ENCODE measurements at places on chromosomes 7 and 10.

GRCh38 chr7:40716052-40716451 lies 581.2 kb downstream of the SUGCT start:
- DNase-seq, result no peak

- DNase-seq, result no peak
These were observed 175.0 kb downstream of the CFTR start for GRCh38 chr7:117654780-117655179.

DNA sequence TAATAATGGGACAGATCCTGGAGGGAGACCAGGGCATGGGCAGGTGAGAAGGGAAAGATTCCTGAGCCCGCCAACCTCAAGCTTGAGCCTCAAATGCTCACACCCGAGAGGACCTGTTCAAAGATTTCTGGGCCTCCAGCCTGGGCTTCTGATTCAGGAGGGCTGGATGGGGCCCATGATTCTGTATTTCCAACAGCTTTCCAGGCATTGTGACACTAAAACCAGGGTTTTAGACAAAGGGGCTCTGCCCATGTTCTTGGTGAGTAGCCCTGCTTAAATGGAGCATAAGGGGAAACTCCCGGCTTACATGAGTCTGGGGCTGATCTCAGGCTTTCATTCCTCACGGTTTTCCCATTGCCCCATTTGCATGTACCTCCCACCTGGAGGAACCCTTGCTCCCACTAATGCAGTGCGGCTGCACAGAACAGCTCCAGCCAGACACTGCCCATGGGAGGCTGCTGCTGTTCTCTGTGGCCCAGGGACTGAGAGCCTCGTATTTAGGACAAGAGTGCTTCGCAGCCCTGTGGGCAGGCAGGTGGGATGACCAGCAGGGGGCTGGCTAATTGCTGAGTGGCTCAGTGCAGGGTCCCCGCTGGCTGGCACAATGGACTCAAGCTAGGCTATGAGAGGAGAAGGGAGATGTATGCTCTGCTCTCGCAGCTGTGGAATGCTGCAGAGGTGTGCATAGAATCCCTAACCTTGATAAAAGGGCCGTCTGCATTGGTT lies 135.3 kb upstream of the COBL start:
- no peak for DNase-seq

- DNase-seq, result no peak
These were observed 329.4 kb downstream of the NXPH1 start for GRCh38 chr7:8762803-8763202.

GRCh38 chr7:1458683-1459511 lies at the start of gene MICALL2:
MICALL2 (minus strand) TSS chr7:1459470; CDS start chr7:1459326, 144 bp downstream.
- DNase-seq, result peak; percentile 14

DNA sequence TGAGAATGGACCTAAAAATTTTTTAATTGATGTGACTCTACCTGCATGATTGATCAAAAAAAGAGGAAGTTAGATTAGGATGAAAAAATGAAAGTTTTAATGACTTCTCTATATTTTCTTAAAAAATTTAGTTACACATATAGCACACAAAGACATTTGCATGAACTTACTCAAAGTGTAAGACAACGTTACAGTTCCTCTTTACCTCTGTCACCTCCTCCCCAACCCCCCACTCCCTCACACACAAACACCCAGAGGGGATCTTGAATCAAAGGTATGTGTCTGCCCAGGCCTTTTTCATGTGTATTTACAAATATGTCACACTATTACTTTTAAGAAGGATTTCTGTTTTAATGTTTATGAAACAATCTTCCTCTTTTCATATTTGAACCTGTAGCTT lies 20.6 kb upstream of the CDCA7L start:
- DNase-seq, result no peak

DNA sequence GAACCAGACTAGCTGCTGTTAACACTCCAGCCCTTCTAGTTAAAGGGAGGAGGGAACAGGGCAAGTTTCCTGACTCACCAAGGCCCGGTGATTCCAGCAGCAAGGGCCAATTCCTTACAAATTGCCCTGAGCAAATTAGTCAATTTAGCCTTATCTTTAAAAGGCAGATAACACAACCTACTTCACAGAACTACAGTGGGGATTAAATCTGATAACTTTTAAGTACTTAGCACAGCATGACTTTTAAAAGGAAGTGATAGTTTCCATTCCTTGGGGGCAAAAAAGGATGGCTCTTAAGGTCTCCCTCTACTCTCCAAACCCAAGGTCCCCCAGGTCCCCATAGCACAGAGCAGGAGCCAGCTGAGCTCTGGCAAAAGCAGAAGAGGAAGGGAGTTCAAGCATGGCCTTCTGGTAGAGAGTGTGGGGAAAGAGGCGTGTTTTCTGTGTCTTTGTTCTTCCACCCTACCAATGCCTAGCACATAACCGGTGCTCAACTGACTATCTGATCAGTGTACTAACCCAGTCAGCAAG lies 4.0 kb downstream of the CDCA7L start:
- no peak for DNase-seq

GRCh38 chr7:3037259-3037658 lies 6.4 kb downstream of the CARD11 start:
- no peak for DNase-seq

DNA sequence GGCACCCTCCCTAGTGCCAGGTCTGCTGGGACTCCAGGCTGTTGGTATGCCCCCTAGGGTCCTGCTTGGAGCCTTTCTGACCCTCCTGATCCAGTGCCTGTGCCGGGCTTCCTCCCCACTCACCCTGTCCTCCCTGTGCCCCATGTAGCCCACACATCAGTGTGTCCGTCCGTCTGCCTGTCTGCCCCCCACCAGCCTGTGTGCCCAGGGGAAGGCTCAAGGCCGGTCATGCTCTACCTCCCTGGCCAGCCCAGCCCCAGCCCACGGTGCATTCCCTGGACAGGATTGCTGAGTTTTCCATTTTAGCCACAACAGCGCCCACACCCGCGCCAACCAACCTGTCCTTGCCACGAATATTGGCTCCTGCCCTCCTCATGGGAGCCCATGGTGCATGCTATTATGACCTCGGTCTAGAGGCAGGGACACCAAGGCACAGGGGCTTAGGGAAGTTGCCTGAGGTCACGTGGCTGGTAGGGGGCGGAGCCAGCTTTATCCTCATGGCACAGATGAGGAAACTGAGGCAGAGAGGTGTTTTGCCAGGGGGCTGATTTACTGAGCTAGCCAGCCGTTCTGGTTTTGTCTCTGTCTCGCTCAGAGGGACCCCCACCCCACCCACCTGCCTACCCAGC lies 136.0 kb downstream of the FAM53B start:
- DNase-seq, result no peak

- no peak for DNase-seq
These were observed 8.2 kb downstream of the MYOF start for GRCh38 chr10:93473804-93474472.

GRCh38 chr10:118209215-118209614 lies 132.9 kb downstream of the FAM204A start:
- no peak for DNase-seq

DNA sequence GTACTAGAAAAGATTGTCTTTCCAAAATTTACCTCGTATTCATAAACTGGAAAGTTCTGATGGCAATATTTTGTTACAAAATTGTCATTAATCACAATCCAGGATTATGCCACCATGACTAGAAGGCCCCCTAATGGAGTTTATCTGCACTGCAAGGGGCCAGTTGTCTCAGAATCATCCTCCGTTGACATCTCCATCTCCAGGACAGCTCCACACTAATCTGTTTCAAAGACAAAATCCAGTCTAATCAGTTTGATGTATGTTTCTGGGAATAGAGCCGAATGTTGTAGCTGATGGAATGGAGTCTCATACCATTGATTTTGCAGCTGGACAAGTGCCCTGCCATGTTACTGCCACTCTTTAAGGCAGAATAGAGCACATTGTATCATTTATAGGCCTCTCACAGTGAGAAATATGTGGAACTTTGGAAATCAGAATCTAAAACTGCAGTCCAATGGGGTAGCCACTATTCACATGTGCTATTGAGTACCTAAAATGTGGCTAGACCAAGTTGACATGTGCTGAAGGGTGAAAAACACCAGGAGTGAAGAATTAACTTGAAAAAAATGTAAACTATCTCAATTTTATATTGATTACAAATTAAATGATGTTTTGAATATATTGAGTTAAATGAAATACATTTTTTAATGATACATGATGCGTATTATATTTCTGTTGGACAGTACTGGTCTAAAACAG lies 38.3 kb upstream of the TOMM7 start:
- no peak for DNase-seq

- DNase-seq, result no peak
These were observed 431.0 kb upstream of the GALNT17 start for GRCh38 chr7:70700941-70701425.

- DNase-seq, result peak; percentile 10
These were observed 82.5 kb downstream of the ZNF467 start for GRCh38 chr7:149690688-149691446.

- no peak for DNase-seq
These were observed 2.7 kb upstream of the PDGFA start for GRCh38 chr7:522071-522950.

DNA sequence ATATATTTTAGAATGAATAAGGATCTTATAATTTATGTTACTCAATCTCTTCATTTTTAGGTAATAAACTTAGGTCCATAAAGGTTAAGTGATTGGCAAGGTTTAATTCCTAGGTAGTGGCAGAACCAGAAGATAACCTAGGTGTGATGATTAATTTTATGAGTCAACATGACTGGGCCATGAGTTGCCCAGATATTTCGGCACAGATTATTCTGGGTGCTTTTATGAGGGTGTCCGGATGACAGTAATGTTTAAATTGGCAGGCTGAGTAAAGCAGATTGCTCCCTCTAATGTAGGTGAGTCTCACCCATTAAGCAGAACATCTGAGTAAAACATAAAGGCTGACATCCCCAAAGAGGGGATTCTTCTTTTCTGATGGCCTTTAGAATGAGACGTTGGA lies 1349.3 kb upstream of the CELF2 start:
- no peak for DNase-seq

DNA sequence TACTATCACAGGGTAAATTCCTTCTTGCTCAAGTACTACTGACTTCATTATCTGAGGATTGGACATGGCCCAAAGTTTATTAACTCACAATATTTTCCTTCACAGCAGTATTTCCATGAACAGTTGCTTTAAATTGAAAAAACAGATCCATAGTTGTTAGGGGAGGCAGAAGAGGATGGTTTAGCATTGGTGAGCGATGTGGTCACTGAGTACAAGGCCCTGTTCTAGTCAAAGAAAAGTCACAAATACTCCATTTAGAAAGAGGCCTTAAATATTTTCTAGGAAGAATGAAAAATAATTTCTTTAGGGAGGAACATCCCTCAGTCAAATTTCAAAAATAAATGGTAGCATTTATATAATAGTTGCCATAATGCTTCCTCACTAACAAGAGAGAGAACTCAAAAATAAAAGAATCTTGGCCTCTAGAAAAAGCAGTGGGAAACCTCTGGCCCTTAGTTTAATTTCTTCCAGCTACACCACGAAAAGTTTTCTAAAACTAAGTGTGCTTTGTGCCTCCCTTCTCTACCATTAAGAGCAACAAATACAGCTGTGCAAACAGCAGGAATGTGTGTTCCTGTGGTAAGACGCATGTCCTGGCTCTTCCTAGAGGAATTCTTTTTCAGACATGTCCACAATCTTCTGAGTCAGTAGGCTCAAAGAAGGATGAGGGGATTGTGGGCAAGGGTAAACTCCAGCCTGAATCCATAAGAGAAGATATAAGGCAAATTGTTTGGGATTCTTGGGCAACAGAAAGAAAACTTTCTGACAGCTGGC lies 105.7 kb downstream of the HOXA1 start:
- DNase-seq, result no peak

GRCh38 chr10:45550903-45551786 lies 121.4 kb downstream of the ZFAND4 start:
- no peak for DNase-seq

DNA sequence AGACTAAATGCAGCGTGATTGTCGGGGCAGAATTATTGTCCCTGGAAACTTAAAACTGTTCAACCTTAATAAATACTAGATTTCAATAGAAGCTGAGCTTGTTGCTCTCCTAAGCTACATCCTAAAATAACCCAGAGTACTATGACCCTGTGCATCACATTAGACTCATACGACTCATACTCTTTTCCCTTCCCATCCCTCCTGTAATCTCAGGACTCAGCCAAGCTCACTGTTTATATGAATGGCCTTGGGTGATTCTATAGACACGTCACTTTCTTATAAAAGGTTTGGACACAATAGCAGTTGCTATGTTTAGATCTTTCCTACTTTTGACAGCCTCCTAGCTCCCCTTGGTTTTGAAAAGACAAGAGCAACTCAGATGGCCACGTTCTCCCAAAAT lies 17.2 kb downstream of the TCF7L2 start:
- DNase-seq, result no peak

DNA sequence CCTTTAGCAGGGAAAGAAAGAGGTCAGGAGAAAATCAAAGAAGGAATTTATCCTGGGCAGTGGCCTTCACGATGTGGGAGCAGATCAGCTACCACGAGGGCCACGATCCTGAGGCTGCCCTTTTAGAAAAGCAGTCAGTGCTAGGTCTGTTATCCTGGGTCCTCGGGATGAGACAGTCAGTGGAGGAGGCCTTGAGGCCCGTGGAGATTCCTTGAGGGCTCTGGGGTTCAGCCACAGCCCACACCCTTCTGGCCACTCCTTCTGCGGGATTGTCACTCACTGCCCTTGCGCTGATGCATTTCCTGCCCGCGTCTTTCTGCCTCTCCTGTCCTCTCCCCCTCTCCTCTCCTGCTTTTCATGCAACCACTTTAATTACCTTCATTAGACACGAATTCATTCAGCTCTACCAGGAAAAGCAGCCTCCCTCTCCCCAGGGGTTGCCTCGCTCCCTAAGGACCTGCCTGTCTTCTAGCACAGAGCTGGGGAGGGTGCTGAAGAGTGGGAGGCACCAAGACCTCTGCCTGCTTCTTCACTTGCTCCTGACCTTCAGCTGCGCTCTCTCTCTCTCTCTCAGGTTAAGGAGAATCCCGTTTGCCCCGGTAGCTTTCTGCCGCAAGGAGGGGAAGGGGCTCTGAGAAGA lies 42.6 kb upstream of the LRRC4 start:
- no peak for DNase-seq

GRCh38 chr7:84617265-84618030 lies 422.9 kb upstream of the SEMA3A start:
- no peak for DNase-seq

DNA sequence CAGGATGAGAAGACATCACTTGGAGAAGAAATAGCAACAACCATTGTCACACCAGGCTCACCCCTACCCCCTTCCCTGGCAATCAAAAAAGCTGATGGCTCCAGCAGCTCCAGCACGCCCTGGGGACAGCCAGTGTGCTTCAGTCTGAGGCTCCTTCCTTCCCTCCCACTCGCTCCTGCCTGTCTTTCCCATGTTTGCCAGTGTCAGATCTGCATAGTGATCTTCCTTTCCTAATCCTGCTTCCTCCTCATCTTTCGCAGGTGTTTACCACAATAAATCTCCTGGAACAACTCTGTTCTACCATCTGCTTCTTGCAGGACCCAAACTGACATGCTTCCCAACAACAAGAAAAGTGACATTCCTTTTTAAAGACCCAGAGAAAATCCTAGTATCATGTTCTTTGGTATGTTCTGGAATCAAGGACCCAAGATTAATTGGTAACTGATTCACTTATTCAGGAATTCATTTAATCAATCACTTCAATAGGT lies 57.1 kb downstream of the STEAP1B start:
- no peak for DNase-seq

- no peak for DNase-seq
These were observed 436.7 kb upstream of the ANKRD30A start for GRCh38 chr10:36688717-36689116.
